ENCODE measurements at places on chromosomes 2 and 18.

- DNase-seq, result no peak
These were observed 5.0 kb downstream of the HPCAL1 start for GRCh38 chr2:10307561-10308156.

GRCh38 chr2:17634997-17635396, 94.5 kb downstream of the VSNL1 start:
- DNase-seq, result no peak

- no peak for DNase-seq
These were observed 180.8 kb downstream of the VAPA start for GRCh38 chr18:10094655-10095054.

DNA sequence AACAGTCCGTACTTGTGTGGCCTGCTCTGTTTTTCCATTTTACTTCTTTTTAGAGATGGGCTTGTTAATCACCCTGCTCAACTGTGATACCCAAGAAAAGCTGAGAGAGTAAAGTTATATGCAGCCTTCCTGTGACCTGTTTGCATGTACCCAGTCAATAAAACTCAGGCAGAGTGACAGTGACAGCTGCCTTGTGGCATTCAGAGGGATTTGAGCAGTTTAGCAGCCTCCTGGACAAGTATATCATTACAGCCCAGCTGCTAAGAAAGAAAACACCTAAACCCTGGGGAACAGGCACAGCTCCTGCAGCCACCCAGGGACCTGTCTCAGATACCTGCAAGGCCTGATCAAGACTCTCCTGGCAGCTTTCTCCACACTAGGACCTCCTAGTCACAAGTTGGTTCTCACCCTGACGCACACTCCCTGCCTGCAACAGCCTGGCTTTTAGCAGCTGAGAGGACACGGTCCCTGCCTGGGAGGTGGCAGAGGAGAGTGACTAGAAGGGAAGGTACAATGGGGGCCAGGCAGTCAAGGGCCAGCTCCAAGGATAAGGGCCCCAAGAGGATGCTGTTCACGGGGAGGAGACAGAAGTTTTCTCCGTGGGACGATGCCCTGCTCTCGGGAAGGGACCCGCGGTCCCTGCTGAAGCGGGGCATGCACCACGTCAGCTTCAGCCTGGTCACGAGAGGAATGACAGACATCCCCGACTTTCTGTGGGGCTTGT, at the start of gene LRRC30:
LRRC30 (plus strand) TSS at position 464 of the 724 bp plus-strand sequence; CDS start at position 514, 50 bp downstream.
- DNase-seq, result no peak

- no peak for DNase-seq
These were observed 209.2 kb downstream of the MYT1L start for GRCh38 chr2:2121887-2122286.

DNA sequence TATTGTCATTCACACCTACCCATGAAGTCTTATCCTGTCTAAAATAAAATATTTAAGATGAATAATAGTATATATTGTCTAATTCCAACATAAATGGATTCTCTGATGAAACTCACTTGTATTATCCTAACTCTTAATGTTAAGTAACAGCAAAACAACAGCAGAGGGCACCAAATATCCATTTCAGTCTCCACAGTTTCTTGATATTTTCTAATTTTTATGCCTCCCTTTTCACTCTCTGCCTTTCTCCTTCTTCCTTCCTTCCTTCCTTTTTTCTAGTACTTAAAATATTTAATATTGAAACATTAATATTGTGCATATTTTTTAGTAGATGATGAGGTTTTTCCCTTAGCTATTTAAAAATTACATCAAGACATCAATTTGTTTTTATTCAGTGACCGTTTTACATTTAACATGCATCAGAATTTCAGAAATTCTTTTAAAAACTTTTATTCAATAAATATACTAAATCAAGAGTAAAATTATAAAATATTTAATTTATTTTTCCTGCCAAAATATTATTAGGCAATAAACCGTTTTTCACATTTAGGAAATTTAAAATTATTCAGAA, 97.6 kb downstream of the WDR7 start:
- DNase-seq, result no peak

GRCh38 chr2:130160131-130160530, 15.2 kb upstream of the CCDC74B start:
- DNase-seq, result no peak

- DNase-seq, result no peak
These were observed 78.3 kb downstream of the RNF144A start for GRCh38 chr2:6995391-6996097.

- DNase-seq, result no peak
These were observed 6.6 kb upstream of the NCK2 start for GRCh38 chr2:105737980-105738657.

DNA sequence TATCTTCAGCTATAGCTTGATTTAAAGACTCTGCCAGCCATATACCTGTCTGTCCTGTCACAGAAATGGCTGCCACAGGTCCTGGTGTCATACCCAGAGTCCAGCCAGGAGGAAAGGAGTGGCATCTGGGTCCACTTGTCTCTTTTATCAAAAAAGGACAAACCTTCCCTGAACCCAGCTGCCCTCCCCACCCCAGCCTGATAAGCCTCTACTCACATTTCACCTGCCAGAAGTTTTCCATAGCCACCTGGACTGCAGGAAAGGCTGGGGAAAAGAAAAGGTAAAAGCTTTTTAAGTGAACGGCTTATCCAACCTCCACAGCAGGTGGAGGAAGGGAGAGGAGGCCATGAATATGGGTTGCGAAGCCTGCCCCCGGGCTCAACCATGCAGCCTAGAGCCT, 32.8 kb downstream of the TMEM163 start:
- DNase-seq, result no peak

- no peak for DNase-seq
These were observed 133.6 kb upstream of the APCDD1 start for GRCh38 chr18:10320791-10321190.

- DNase-seq, result no peak
These were observed 659.3 kb downstream of the ERBB4 start for GRCh38 chr2:211879323-211879722.

GRCh38 chr2:100894105-100894795, 74.3 kb downstream of the NPAS2 start:
- DNase-seq, result no peak

DNA sequence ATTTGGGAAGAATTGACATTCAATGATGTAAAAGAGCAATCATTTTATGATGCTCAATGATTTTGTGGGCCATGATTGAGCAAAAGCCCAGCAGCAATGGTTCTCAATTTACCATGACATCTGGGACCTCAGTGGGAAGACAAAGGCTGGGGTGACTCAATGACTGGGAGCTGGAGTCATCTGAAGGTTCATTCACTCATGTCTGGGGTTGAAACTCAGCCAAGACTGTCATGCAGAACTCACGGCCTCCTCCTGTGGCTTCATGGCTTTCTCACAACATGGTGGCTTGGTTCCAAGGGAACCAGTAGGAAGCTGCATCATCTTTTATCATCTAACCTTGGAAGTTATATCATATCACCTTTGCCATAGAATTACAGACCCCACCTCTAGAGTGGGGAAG, 45.1 kb upstream of the CD226 start:
- no peak for DNase-seq

DNA sequence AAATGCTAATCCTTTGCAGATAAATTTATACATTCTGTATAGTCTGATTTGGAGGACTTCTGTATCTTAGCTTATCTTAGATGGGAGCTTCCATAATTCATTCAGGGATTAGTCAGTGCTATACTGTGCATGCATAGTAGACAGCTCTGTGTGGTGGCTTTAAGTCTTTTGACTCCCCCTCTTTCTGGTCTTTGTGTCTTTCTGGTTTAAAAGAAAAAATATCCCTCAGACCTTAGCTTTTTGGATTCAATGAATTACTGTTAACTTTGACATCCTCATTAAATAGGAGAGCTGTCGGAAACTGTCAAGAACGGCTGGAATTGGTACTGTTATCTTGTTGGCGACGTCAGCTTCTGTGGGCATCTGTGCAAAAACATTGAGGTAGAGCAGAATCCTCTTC, 130.4 kb downstream of the SPTBN1 start:
- DNase-seq, result no peak

DNA sequence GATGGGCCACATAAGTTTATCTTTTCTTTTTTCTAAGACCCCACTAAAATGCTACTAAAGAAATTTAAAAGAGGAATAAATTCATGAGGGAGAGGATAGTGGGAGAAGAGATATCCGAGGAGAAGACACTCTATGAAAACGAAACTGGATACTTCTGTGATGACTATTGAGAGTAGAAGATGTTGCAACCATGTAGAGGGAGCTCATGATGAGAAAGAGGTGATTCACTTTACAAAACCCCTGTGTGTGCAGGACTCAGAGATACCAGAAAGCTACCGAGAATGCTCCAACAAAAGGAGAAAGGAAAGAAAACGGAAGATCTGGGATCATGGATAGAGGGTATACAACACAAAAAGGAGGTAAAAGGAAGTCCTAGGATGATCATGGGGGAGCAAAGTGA, 34.9 kb downstream of the SLC38A11 start:
- DNase-seq, result no peak

DNA sequence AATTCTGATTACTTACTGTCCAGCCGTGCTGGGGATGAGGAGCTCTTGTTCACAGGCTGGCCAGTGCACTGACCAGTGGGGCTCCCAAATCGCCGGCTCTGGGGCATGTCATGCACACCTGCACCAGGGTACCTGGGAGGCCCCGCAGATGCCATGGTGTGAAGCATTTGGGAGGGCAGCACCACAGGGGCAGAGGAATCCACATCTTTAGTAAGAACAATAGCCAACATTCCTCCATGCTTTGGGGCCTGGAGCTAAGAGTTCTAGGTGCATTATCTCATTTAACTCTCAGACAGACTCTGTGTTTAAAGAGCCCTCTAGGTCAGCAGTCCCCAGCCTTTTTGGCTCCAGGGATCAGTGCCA, 104.2 kb downstream of the ACKR3 start:
- no peak for DNase-seq

DNA sequence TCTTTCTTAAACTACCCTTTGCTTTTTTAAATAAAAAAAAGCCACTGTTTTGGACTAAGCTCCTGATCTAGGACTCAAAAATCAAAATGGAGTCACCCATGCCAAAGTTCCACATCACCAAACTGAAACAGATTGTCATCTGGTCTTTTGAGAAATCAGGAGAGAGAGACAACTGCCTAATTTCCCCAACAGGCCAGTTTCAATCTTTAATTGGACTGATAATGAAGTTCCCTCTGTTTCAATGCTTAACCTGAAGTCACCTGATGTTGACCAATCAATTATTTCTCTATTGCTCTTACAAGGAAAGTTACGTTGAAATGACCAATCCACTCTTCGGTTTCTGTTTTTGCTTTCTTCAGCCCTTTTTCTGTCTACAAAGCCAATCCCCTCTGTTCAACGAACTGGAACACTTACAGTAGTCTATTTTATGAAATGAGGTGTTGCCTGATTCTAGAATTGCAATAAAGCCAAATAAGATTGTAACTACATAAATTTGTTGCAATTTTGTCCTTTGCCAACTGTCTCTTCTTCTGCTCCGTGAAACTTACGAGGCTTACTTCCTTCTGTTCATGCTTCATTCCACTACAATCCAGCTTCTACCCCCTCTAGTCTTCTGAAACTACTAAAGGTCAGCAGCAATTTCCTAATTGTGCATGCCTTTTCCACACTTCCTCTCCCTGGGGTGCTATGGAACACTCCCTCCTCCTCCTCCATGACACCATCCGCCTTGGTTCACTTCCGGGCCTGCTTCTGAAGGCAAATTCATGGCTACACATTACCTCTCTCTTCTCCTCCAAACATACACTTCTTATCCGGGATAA, 95.2 kb upstream of the CD302 start:
- DNase-seq, result no peak

- no peak for DNase-seq
These were observed 483.5 kb upstream of the SALL3 start for GRCh38 chr18:78496079-78496478.

- no peak for DNase-seq
These were observed 745.1 kb downstream of the TSN start for GRCh38 chr2:122500316-122501105.

- no peak for DNase-seq
These were observed 49.4 kb downstream of the TMEM178A start for GRCh38 chr2:39715095-39715494.

DNA sequence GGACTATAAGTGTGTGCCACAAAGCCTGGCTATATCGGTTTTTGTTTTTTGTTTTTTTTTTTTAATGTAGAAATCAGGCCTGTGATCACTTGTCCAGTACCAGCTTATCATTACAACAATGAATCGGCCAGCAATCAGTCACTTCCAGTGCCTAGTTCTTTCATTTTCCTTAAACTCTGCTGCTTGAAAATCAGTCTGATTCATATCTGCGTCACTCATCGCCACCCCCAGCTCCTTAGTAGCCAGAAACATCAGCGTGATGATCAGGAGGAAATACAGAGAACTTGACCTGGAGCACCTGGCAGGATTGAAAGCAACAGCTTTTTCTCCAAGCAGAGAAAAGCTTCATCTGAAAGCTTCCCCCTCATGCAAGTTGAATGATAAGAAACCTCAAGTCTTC, 75.4 kb downstream of the SPTBN1 start:
- DNase-seq, result no peak

DNA sequence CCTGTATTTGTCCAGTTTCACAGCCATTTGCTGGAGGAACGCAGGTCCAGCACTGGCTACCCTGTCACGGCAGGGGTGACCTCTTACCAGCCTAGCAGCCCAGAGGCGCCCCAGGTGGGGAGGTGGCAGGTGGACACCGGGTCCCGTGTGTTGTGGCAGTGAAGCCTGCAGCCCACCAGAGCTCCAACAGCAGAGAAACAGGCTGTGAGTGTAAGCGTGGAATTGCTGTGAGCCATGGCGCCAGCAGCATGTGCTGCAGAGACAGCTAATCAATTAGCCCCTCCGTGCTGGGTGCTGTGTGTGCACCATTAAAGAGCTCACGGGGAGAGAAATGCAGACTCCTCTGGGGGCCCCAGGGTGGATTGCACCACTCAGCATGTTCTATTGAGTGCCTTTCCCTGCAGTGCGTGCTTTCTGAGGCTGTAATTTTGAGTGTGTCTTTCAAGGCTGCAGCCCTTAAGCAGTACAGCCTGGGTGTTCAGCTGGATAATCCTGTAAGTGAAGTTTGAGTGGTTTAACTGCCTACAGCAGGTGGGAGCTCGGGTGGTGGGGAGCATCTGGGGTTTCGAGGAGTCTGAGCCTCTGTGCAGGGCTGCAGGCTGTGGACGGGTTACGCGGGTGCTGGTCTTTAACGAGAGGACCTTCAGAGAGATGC, 15.9 kb downstream of the RTP5 start:
- DNase-seq, result no peak

DNA sequence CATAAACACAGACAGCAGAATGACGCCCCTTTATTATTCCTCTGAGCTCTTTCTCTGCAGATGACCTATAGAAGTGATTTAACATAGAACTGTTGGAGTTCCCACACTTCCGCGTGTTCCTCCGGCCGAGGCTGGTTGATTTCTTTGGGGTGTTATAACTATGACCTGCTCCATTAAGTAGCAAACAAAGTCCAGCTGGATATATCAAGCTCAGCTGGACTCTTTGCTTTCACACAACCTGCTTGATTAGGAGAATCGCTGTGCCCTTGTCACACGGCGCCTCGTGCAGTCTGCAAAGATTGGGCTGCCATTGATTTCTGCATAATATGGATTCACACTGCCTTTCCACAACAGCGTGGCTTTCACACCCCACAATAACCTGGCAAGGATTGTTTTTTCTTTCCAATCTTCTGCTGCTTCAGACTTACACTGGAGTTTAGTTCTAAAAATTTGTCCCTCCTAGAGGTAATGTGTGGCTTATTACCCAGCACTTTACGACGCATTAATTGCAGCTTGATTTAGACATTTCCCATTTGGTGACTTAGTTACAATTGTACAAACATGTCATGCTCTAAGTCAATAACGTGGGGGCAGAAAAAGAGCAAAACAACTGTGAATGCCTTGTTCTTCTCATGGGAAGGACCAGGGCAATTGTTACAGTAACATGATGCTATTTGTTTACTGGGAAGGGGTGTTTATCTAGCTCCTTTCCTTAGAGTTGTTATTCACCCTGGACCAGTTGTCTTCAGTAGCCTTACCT, 485.7 kb downstream of the TXNL1 start:
- DNase-seq, result no peak

Data from stimulated activated CD8-positive, alpha-beta memory T cell treated with anti-CD3 and anti-CD28 coated beads, Interleukin-2, amount 100 ng/mL, for 1 hour (primary cell).